ENCODE measurements at places on chromosomes 7 and 10. TPM values are rescaled to one million over a fixed set of nuclear protein-coding genes. Genes with fewer than 3 reads are reported as not detected.

The FEZF1 gene
- total RNA-seq = not detected

The HPSE2 gene
- not detected for total RNA-seq

The CHST15 gene
- total RNA-seq = 72.9 TPM

The ACADSB gene
- 4.6 TPM for total RNA-seq

The PGAM2 gene
- total RNA-seq = not detected

The ZEB1 gene
- 58.5 TPM for total RNA-seq

The SHH gene
- 0.13 TPM for total RNA-seq

- no peak for DNase-seq
Observed at GRCh38 chr7:29606287-29606721, 42.7 kb downstream of the PRR15 start.

- DNase-seq = no peak
Observed at GRCh38 chr10:29643771-29644501, 9.2 kb upstream of the SVIL start.

Measured in dermis microvascular lymphatic vessel endothelial cell (primary cell).